ENCODE measurements at places on chromosomes 12 and 14.

DNA sequence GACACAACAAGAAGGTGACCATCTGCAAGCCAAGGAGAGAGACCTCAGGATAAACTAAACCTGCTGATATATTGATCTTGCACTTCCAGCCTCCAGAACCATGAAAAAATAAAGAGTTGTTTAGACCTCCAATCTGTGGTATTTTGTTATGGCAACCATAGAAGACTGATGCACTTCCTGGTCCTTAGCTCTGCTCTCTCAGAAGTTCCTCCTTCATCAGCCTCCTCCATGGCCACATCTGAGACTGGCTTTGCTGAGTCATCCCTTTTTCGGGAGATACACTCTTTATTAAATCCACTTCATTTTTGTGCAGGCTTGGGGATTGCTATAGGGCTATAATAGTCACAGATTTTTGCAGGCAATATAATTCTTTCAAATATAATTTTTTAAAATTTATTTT lies 89.6 kb upstream of the ATF7IP start:
- no peak for DNase-seq

DNA sequence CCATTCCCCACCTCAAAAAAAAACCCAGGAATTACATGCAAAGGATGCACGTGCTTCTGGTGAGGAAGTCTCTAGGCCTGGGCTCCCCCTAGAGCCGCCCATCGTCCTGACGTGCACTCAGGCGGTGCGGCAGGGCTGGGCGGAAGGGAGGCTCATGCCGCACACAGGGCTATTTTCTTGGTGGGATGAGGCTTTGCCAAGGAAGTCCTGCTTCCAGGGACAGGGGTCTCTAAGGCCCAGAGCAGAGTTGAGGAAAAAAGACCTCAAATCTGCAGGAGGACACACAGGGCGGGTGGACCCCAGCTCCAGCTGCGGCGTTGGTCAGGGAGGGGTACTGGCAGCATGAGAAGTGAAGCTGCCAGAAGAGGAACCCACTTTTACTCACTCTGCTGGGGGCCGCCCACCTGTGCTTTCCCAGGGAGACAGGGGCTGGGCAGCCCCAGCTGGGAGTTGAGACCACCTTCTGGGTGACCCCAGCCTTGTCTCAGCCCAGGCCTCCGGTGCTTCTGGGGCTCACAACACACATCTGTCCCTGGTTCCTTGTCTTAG lies 4.2 kb downstream of the RHOF start:
- no peak for DNase-seq

GRCh38 chr14:104248203-104249055 lies 110.0 kb downstream of the KIF26A start:
- DNase-seq, result no peak

DNA sequence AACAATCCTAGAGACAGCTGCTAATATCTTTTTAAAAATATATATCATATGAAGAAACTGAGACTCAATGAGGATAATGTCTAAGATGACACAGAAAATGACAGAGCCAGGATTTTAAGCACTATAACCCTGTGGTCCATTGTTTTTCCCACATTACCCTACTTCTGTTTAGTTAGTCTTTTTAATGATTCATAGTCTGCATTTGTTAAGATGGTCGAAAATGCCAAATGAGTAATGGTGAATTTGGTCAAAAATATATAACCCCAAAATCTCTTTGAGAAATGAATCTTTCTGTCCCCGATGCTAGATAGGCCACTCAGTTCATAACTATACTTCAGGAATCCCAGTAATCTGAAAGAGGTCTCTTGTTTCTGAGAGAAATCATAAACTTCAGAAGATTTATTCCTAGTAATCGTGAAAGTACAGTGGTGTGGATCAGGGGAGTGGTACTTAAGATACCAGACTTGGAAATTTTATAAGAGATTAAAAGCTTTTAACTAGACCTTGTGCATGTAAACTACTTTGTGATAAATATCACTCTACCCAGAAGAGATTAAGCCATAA lies 10.8 kb downstream of the RTRAF start:
- no peak for DNase-seq

- no peak for DNase-seq
Observed at GRCh38 chr14:81946834-81947798, 413.5 kb upstream of the SEL1L start.

- no peak for DNase-seq
Observed at GRCh38 chr12:1747609-1748008, 56.7 kb downstream of the ADIPOR2 start.

- DNase-seq, result peak; percentile 19
Observed at GRCh38 chr14:102545461-102546265, 36.1 kb upstream of the ANKRD9 start.

GRCh38 chr12:15839682-15840081 lies 42.5 kb upstream of the STRAP start:
- DNase-seq, result no peak

GRCh38 chr12:90622431-90622830 lies 332.5 kb downstream of the CCER1 start:
- DNase-seq, result no peak

GRCh38 chr14:90560991-90561390 lies 164.2 kb downstream of the CALM1 start:
- no peak for DNase-seq

All from hematopoietic multipotent progenitor cell treated with erythropoietin and hydrocortisone succinate and interleukin-3 and kit ligand, for 8 days (in vitro differentiated cells).